ENCODE measurements at places on chromosomes 2 and 18. TPM values are rescaled to one million over a fixed set of nuclear protein-coding genes. Genes with fewer than 3 reads are reported as not detected.

DNA sequence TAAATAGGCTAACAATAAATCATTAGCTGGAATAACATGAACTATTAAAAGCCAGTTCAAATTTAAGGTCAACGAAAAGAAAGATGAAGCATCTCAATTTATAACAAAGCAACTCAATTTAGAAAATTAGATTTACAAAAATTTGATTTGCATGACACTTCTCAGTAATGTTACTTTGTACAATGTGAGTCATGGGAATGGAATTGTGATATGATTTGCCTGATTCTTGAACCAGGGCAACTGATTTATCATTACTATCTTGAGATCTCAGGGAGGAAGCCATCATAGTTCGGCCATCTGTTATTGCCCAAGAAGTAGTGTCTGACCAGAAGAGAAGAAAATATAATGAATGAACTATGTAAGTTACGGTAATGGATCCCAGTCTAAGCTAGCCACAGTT, 193.1 kb downstream of the RIT2 start:
- no peak for DNase-seq
- H3K27ac ChIP-seq: no peak overlapping the region
- no peak overlapping the region for H3K4me3 ChIP-seq
- H3K4me1 ChIP-seq: no peaks in the 10 kb centered on the region
- no peaks in the 10 kb centered on the region for H3K36me3 ChIP-seq
- no peaks in the 10 kb centered on the region for H3K27me3 ChIP-seq

DNA sequence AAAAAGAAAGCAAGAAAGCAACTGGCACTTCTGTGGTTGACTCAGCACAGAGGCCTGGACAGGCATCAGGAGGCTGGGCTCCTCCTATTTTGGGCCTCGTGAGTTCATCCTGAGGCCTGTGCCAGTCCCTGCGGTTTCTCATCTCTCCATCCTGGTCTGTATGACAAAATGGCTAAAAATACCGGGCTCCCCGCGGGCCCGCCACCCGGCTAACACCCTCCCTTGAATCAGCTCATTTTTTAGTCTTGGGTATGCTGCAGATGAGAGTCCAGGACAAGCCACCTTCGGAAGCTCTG, 62.3 kb upstream of the YWHAQ start:
- H3K4me3 ChIP-seq: no peak overlapping the region
- peaks cover 14% of the 10 kb centered on the region for H3K4me1 ChIP-seq
- no peaks in the 10 kb centered on the region for H3K36me3 ChIP-seq
- H3K27me3 ChIP-seq: no peaks in the 10 kb centered on the region
- peak overlapping the region; percentile 53 for H3K27ac ChIP-seq

- H3K27ac ChIP-seq: no peak overlapping the region
These were observed 96.8 kb upstream of the CDC42EP3 start for GRCh38 chr2:37767959-37768925.

ITPRIPL1 gene
- 44.8 TPM for total RNA-seq

MEP1B gene
- total RNA-seq: not detected
